ENCODE measurements at places on chromosomes 13 and 19.
A peak's percentile ranks its signal among the peaks of the same experiment; 100 is the strongest.

- DNase-seq, result peak; percentile 10
Measured at GRCh38 chr19:49363268-49364082, at the start of gene DKKL1. TSS of gene DKKL1 (plus strand) at chr19:49363877. CDS start at chr19:49363999, 122 bp downstream.

DNA sequence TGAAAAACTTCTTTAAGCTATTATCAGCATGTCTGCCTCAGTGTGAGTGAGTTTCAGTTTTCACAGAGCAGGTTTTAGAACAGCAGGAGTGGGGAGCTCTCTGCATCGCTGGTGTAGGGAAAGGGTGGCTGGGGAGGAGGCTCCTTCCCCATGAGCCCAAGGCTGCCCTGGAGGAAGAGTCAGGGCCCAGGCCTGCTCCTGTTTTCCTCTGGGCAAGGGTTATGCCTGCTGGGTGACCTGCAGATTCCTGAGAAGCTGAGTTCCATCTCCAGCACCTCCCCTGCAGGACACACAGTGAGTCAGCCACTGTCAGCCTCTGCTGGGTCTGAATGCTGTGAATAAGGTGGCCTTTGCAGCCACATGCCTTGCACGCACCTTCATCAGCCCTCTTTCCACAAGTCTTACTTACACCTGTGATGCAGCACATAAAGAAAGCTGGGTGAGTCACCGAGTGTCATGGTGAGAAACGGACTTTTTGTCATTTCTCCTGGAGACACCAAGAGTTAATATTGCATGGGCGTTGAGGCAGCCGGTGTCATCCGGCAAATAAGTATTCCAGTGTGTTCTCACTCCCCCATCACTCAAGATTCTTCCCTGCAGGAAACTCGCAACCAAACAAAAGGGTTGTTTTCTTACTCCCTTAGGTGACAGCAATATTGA, 186.4 kb upstream of the KL start:
- DNase-seq, result no peak

- no peak for DNase-seq
Measured at GRCh38 chr13:91270031-91270430, 77.5 kb upstream of the MIR17HG start.

DNA sequence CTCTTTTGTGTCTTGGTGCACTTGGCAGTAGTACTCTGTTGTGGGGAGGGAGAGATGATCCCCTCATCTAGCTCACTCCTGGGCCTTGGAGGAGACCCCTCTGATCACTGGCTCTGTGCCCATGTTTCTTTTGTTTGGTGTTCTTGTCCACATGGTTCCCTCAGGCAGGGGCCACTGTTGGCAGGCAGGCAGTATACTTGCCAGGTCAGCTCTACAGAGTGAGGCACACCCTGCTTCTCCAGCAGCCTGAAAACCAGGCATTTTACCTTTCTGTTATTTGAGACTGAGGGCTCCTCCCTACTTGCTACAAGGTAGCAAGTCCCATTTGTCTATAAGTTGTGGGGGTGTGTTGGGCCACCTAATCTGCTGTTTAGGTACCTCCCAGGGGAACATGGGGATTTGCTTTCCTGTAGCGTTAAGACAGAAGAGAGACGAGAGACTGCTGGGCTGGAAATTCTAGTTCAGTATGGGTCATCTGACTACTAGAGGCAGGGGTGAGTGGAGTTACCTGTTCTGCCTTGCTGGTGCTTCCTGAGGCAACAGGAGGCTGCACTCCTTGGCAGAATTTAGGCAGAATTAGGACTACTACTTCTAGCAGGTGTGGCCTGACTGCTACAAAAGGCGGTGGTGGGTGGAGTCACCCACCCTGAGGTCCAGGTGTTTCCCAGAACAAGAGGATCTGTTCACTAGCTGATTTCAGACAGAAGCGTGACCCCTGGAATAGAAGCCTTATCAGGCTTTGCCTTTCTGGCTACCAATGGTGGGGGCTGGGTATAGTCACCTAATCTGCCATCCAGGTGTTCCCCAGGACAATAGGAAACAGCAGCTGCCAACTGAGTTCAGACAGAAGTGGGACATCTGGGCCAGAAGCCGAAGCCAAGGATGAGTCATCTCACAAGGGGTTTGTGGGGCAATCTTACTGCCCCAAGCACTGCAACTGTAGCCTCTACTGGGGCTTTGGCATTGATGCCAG, 843.0 kb upstream of the ATXN8OS start:
- no peak for DNase-seq

GRCh38 chr19:53007606-53008005, 6.1 kb upstream of the ERVV-1 start:
- DNase-seq, result no peak

- no peak for DNase-seq
Measured at GRCh38 chr13:111398715-111399299, 78.4 kb downstream of the TEX29 start.

DNA sequence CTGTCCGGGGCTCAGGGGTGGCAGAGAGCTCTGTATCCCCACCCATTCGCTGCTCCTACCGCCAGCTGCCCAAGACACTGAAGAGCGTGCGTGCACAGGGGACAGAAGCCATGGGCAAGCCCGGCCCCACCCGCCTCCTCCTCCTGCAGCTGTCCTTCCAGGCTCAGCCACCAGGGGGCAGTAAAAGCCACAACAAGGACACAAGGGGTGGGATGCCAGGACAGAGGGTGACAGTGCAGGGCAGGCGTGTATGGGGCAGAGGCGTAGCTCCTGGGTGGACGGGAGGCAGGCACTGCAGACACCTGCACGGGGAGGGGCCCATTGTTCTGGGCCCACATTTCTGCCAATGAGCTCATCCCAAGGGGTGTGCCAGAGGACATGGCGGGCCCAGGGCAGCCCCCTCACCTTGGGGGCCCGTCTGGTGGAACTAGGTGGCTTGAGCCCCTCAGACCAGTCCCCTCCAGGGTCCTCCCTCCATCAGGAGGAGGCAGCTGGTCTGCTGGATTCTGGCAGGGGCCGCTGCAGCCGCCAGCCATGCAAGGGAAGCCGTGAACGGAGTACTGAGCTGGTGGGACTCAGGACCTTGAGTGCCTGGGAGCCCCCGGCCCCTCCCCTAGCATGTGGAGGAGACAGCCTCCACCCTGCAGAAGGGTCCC, 61.2 kb downstream of the MLLT1 start:
- peak; percentile 65 for DNase-seq

- DNase-seq, result no peak
Measured at GRCh38 chr13:46311217-46311616, 75.8 kb downstream of the RUBCNL start.

DNA sequence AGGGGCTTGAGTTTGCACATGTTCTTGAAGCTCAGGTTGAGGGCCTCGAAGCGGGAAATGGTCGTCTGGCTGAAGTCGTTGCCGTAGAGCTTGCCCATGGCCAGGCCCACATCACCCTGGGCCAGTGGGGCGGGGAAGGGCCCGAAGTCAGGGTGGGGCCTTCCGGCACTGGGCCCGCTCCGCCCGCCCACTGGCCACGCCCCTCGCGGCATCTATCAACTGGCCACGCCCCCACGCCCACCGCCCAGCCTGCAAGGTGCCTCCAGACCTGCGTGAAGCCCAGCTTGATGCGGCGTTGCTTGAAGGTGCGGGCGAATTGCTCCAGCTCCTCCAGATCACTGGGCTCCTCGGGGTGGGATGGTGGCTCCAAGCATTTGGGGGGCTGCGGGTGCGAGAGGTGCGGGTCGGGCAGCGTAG, 19.9 kb downstream of the ZNF574 start:
- DNase-seq, result no peak

DNA sequence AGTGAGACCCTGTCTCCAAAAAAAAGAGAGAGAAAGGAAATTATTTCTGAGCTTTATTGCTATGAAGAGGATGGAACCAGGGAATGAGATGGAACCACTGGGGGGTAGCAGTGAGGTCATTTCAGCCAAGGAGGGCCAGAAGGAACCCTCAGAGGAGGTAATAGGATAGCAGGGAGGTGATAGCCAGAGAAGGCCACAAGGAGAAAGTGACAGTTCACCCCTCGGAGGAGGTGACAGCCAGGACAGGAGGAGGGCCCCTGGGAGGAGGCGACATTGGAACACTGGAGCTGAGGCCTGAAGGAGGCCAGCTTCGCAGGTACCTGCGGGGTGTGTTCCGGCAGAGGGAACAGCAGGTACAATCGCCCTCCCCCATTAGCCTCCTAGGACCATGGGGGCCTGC, 675 bp upstream of the PGPEP1 start:
- DNase-seq, result no peak

DNA sequence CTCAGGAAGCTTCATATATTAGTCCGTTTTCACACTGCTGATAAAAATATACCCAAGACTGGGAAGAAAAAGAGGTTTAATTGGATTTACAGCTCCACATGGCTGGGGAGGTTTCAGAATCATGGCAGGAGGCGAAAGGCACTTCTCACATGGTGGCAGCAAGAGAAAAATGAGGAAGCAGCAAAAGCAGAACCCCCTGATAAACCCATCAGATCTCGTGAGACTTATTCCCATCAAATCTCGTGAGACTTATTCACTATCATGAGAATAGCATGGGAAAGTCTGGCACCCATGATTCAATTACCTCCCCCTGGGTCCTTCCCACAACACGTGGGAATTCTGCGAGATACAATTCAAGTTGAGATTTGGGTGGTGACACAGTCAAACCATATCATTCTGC, 23.1 kb downstream of the FLT3 start:
- no peak for DNase-seq

GRCh38 chr13:21043898-21044297, 17.5 kb downstream of the LATS2 start:
- no peak for DNase-seq

- DNase-seq, result no peak
Measured at GRCh38 chr13:29081697-29082440, 261.7 kb downstream of the MTUS2 start.

DNA sequence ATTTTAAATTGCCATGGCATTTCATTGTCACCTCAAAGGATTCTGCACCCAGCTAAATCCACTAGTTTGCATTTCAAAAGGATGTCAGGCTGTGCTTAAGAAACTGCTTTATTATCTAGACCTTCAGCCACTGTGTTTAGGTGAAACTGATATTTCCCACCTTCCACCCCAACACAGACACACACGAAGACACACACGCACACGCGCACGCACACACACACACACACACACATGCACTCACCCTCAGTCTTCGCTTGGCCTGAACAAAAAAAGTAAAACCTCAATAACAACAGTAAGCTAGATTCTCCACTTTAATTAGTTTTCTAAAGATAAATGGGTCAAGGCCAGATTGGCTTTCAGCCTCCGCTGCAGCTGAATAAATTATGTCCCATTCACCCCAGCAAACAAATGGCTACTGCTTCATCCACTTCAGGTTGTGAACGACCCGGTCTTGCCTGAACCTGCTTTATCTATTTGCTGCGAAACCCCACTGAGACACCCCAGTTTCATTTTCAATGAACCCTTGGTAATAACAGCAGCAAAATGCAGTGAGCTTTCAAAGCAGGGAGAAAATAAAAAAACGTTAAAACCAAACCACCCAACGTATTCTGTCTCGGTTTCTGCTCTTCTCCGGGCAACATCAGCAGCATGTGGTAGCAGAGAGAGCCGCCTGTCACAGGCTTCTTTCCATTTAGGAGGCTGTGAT, 166.8 kb downstream of the DCT start:
- no peak for DNase-seq

- peak; percentile 15 for DNase-seq
Measured at GRCh38 chr13:35826626-35827254, 304.4 kb downstream of the DCLK1 start.

DNA sequence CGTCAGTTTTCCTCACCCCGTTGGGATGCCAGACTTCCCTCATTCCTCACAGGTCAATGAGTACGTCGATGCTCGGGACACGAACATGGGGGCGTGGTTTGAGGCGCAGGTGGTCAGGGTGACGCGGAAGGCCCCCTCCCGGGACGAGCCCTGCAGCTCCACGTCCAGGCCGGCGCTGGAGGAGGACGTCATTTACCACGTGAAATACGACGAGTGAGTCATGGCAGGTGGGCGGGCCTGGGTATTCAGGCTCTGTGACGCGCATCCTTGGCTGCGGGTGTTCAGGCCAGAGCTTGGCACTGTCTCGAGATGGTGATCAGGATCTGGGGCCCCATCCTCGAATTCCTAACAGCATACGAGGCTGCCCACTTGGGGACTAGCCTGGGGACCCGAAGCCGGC, 21.4 kb downstream of the UHRF1 start:
- no peak for DNase-seq

GRCh38 chr13:50629966-50630365, 213.5 kb downstream of the DLEU7 start:
- DNase-seq, result no peak

DNA sequence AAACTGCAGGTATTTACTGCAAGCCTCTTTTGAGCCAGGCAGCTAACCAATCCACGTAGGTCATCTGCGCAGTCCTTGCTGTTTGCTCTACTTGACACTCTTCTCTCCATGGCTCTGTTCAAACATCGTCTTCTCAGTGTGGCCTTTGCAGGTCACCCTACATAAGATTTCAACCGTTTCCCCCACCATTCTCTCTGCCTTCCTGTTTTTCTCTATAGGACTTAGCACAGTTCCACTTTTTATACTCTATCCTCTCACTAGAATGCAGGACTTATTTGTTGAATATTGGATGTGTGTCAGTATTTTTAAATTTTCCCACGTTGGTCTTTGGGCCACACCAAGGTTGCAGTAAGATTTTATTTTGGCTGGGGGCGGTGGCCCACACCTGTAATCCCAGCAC, 1.7 kb upstream of the FBXW9 start:
- DNase-seq, result no peak

DNA sequence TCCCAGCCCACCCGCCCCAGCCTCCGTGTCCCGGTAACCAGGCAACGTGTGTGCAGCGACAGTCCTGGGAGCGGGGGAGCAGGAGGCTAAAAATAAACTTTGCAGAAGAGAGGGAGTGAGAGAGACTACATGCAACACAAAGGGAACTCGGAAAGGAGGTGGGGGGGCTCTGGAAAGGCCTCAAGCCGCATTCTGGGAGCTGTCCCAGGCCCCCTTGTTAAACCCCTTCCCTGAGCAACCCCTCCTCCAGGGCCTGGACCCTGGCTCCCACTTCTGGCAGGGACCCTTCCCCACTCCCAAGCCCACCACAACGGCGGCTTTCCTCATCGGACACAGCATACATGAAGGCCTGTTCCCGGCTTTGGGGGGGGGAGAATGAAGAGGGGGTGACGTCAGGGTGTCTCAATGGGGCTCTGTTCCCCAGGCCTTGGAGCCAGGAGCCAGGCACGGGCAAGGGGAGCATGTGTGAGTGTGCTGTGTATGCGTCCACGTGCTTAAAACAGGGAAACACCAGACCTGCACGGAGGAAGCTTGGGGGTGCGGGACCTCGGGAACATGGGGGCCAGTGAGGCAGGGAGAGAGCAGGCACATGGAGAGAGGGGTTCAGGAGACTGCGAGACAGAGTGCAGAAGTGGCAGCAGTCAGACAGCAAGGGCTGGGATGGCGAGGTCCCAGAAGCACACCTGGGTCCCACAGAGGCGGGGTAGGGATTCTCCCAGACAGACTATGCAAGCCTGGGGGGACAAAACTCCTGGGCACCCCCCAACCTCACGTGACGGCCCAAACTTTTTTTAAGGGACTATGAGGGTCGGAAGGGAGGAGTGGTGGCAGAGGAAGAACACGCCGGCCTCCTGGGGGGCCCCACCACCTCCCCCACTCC, 2.3 kb downstream of the ERF start:
- DNase-seq, result no peak

GRCh38 chr19:18533058-18533457, 10.3 kb downstream of the FKBP8 start:
- DNase-seq, result no peak

- no peak for DNase-seq
Measured at GRCh38 chr19:13138916-13139198, 11.3 kb downstream of the STX10 start.

GRCh38 chr13:110665491-110666254, 40.2 kb downstream of the CARS2 start:
- DNase-seq, result no peak
